T-cell (primary cell): ENCODE measurements at places on chromosomes 16 and 17.

DNA sequence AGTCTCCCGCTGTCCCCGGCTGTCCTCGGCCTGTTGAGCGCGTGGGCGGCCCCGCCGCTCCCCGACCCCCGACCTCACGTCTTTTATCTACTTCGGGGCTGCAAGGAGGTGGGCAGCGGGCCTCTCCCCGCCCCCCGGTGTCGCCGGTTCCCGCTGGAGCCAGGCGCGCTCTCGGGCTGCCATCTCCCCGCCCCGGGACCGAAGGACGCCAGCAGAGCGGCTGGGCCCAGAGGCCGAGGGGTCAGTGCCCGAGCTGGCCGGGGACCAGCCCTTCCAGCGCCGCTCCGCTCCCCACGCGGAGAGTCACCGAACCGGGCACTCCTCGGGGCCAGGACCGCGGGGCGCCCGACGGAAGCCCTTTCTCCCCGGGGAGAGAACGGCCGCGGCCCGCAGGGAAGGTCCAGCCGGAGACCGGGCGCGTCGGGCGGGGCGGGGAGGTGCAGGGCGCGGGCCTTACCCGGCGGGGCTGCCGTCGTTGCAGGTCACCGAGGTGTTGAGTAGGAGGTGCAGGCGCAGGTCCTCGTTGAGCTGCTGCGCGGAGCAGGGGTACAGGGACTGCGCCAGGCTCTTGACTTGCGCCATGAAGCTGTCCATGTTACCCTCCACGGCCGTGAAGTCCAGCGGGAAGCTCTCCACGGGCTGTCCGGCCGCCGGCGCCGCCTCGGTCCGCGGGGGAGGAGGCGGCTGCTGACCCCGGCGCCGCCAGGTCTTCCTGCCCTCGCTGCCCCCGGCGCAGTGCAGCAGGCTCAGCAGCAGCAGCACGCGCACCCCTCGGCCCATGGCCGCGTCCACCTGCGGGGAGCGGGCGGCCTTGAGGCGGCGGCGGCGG, 643 bp downstream of the NOTUM start:
- DNase-seq = no peak

- no peak for DNase-seq
These were observed 5.7 kb upstream of the TSPOAP1 start for GRCh38 chr17:58334256-58334655.

DNA sequence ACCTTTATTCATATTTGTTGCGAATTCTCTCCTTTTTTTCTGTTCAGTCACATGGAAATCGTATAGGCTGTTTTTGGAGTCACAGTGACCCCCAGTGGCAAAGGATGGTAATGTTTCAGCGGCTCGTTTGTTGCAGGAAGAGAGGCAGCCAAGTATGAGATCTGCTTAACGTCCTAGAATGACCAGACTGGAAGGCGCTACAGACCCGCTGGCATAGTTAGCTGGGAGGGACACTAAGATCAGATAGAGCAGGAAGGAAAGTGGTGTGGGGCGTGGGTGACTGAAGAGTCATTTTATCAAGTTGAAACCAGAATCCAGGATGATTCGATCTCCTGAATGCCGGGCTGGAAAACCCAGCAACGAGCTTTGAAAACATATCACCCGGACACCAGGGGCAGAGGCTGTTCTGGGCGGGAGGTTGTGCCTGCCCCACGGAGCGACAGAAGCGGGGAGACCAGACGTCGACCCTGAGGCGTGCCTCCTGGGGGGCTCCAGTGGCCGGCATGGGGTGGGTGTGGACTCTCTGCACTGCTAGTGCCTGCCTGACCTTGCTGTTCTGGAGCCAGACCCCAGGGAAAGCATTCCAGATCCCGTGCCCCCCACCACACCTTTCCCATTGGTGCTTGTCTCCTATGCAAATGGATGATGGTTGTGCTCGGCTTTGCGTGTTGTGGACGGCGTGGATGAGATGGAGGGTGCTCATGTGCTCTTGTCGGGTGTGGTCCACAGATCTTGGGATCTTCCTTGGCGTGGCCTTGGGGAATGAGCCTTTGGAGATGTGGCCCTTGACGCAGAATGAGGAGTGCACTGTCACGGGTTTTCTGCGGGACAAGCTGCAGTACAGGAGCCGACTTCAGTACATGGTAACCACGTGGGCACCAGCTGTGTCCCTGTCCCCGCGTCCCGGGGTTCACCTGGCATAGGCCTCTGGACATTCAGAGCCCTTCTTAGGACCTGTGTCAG, 7.7 kb downstream of the IL34 start:
- DNase-seq = peak; percentile 77

DNA sequence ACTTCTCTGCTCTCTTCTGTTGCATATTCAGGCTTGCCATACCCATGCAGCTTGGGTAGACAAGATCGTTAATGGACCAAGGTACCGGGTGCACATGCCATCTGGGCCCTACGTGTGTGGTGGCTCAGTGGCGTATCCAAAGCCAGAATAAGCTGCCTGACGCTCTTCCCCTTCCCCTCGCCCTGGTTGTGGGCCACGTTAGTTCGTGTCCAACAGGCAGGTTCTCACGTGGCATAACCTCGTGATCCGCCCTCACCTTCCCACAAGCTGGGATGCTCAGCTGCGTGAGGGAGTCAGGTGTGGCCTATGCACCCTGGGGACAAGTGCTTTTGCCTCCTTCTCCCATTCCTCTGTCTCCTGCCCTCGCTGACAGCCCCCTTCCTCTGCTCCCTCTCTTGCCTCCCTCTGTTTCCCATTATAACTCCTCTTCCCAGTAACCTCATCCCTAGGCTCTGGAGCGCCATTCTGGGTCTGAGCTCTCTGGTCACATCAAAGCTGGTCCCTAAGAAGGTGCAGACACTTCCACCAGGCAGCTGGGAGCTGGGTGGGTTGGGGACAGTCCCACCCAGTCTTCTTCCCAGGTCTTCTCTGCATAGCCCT, 77.6 kb downstream of the PLD6 start:
- DNase-seq = no peak

DNA sequence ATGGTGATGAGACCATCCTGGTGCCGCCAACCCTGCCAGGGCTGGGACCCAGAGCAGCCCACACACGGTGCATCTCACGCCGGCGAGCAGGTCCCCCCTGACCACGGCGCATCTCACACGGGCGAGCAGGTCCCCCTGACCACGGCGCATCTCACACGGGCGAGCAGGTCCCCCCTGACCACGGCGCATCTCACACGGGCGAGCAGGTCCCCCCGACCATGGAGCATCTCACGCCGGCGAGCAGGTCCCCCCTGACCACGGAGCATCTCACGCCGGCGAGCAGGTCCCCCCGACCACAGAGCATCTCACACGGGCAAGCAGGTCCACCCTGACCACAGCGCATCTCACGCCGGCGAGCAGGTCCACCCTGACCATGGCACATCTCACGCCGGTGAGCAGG, 59.2 kb downstream of the MRM3 start:
- DNase-seq = no peak

- no peak for DNase-seq
These were observed 1.9 kb upstream of the ECI1 start for GRCh38 chr16:2253293-2253692.

- DNase-seq = no peak
These were observed 96.8 kb upstream of the ELAC2 start for GRCh38 chr17:13114601-13115031.

DNA sequence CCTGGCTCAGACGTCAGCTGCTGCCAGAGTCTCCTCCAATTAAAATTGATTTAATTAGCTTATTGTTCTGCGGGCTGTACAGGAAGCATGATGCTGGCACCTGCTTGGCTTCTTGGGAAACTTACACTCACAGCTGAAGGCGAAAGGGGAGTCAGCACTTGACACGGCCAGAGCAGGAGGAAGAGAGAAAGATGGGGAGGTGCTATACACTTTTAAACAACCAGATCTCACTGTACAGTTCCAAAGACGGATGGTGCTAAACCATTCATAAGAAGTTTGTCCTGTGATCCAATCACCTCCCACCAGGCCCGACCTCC, 1.4 kb upstream of the PRDM7 start:
- DNase-seq = no peak

DNA sequence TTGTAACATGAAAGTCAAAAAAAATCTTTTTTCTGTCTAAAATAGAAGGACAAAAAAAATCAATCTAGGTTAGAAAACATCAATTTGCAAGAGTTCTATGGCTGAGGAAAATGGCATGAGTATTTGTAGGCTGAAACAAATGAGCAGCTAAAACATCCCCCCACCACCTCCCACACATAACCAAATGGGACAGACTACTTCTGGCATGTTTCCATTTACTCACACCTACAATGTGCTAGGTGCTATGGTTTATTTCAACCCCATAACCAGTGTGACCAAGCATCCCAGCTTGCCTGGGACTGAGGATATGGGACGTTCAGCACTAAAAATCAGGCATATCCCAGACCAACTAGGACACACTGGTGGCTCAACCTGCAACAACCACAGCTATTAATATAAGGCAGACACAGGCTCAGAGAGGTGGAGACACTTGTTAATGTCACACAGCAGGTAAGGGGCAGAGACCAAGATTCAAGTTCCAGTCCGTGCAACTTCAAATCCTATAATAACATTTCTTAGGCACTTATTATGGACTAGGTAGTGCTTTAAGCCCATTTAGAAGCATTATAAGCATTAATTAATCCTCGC, 96.0 kb downstream of the XYLT1 start:
- DNase-seq = no peak

DNA sequence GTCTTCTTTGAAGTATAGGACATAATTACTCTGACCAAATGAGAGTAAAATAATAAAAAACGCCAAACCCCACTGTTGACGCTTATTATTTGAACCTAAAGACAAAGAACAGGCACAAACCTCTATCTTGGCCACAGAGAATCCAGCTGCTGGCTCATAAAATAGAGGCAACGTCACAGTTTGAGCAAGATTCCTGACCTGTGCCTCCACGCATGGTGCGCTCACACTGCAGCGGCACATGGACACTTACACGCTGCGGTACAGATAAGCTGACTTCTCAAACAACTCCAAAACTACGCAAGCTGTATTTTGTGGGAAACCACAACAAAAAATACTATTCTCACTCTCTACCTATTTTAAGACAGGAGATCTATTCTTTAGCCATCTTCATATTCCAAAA, 38.8 kb upstream of the TRAP1 start:
- no peak for DNase-seq

DNA sequence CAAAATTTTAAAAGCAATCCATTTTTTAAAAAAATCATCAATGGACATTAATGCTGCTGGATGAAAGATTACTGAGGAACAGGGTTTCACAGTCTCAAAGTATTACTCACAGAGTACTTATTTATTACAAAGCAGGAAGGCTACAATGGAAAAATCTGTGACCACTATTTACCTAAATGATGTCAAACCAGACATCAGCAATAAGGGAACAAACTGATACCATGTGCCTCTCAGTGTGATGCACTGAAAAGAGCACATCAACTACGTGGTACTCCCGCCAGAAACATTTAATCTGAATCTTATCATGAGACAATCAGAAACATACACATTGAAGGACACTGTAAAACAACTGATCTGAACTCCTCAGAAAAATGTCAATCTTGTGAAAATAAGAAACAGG, 124.2 kb downstream of the PARN start:
- no peak for DNase-seq

DNA sequence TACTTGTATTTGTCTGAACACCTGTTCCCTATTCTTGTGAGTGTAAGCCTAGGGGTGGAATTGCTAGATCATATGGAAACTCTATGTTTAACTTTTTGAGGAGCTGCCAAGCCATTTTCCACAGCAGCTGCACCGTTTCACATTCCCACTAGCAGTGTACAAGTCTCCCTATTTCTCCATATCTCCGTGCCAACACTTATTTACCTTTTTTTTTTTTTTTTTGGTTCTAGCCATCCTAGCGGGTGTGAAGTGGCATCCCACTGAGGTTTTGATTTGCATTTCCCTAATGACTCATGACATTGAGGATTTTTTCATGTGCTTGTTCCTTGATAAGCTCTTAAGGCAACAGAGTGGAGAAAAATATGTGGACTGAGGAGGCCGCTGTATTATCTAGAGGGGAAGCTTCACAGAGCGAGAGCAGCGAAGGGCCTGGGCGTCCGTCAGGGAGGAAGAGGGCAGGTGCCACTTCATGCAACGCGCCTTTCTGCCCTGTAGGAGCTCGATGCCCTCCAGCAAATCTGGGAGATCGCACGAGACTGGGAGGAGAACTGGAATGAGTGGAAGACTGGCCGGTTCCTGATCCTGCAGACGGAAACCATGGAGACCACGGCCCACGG, 50.0 kb downstream of the DNAH2 start:
- DNase-seq = no peak

DNA sequence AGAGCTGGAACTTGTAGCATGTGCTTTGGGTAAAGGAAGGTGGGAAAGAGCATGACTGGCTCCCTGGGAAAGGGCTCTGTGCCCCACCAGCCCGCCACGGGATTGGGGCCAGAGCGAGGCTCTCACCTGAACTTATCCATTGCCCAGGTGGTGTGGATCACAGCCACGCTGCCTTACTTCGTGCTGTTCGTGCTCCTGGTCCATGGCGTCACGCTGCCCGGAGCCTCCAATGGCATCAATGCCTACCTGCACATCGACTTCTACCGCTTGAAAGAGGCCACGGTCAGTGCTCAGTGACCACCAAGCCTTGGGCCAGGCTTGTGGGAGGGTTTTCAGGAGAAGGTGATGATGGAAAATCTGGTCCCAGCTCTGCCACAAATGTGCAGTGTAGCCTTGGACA, 36.0 kb downstream of the SLC6A2 start:
- DNase-seq = no peak

DNA sequence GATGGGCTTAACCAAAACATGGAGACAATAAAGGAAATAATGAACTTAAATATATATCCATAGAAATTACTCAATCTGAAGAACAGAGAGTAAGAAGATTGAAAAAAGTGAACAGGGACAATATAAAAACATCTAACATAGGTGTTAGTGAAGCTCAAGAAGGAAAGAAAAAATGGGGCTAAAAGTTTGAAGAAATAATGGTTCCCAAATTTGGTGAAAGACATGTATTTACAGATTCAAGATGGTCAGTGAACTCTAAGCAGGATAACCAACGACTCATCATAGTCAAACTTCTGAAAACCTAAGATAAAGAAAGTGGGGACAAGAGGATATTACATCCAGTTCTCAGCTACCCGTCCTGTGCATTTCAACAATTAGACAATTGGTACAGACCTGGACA, 22.6 kb downstream of the SDK2 start:
- DNase-seq = no peak

DNA sequence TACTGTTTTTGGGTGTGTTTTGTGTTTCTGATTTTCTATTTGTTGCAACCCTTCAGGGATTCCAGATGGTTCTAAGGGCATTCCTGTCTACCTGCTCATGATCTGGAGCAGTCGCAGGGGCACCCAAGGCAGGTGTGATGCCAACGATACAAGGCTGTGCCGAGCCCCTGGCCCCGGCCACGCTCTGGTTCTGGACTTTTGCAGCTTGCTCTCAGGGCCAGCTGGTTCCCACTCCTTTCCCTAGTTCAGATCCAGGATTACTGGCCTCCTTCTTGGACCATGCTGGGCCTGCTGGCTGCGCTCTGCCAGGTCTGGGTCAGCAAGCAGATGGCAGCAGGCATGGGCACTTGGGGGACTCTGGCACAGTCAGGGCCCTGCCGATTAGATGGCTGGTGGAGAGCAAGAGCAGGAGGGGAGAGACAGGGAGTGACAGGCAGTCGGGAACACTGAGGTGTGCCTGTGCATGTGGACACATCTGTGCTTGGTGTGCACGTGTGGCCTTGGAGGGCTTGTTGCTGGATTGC, 15.2 kb upstream of the RAP1GAP2 start:
- no peak for DNase-seq
